ENCODE measurements at places on chromosomes 2 and 18.

- DNase-seq, result no peak
- no peaks in the 10 kb centered on the region for H3K36me3 ChIP-seq
- no peak overlapping the region for H3K4me3 ChIP-seq
- H3K27ac ChIP-seq, result no peak overlapping the region
- H3K27me3 ChIP-seq, result peaks cover 8% of the 10 kb centered on the region
These were observed 318.3 kb upstream of the MYT1L start for GRCh38 chr2:2649109-2650072.

- no peaks in the 10 kb centered on the region for H3K27me3 ChIP-seq
- DNase-seq, result no peak
- no peak overlapping the region for H3K27ac ChIP-seq
- no peak overlapping the region for H3K4me3 ChIP-seq
These were observed 42.5 kb upstream of the TSPYL6 start for GRCh38 chr2:54298514-54298913.

DNA sequence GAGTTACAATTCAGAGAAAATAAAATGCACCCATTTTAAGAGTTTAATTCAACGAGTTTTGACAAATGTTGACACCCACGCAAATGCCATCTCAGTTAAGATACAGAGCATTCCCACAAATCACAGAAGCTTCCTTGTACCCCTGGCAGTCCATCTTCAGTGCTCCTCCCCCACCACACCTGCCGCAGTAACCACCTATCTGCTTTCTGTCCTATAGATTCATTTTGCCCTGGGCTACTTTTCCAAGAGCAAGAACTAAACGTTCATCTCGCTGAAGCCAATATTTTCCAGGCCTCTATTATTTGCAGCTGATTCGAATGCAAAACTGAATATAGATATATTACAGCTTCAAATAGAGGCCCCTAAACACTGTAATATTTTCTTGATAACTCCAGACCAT is 13.4 kb upstream of the HPCAL1 start:
- no peak overlapping the region for H3K27ac ChIP-seq
- H3K4me3 ChIP-seq, result no peak overlapping the region
- no peak for DNase-seq
- H3K36me3 ChIP-seq, result no peaks in the 10 kb centered on the region
- H3K27me3 ChIP-seq, result no peaks in the 10 kb centered on the region

DNA sequence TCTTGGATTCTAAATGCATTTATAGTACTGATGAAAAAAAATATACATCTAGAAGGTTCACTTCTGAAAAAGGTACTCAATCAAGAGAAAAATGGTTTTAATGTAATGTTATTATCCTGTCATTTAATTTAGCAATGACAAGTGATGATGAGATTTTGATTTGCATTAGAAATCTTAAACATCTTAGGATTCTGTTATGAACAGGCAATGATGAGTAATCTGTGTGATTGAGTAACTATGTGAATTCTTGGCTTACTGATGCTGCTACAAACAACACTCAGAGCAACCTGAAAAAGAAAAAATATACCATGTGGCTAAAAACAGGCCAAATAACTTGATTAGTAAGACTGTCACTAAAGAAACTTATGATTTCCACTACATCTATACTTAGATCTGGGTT is 30.1 kb downstream of the RBKS start:
- DNase-seq, result no peak
- H3K27me3 ChIP-seq, result no peaks in the 10 kb centered on the region

- no peak overlapping the region for H3K27ac ChIP-seq
- no peaks in the 10 kb centered on the region for H3K4me1 ChIP-seq
- H3K36me3 ChIP-seq, result no peaks in the 10 kb centered on the region
- H3K4me3 ChIP-seq, result no peak overlapping the region
- no peak for DNase-seq
These were observed 138.8 kb downstream of the CNTNAP5 start for GRCh38 chr2:124163840-124164239.

- H3K36me3 ChIP-seq, result peaks cover 2% of the 10 kb centered on the region
- H3K4me1 ChIP-seq, result no peaks in the 10 kb centered on the region
- no peak for DNase-seq
- H3K27ac ChIP-seq, result no peak overlapping the region
- H3K4me3 ChIP-seq, result no peak overlapping the region
These were observed 296.5 kb downstream of the NOL4 start for GRCh38 chr18:33928231-33928630.

- H3K36me3 ChIP-seq, result no peaks in the 10 kb centered on the region
- H3K4me3 ChIP-seq, result no peak overlapping the region
- H3K4me1 ChIP-seq, result no peaks in the 10 kb centered on the region
- no peak for DNase-seq
- no peaks in the 10 kb centered on the region for H3K27me3 ChIP-seq
These were observed 310.4 kb upstream of the SYT4 start for GRCh38 chr18:43587538-43588153.
